ENCODE measurements at places on chromosomes 2 and 18.
A peak's percentile ranks its signal among the peaks of the same experiment; 100 is the strongest.

DNA sequence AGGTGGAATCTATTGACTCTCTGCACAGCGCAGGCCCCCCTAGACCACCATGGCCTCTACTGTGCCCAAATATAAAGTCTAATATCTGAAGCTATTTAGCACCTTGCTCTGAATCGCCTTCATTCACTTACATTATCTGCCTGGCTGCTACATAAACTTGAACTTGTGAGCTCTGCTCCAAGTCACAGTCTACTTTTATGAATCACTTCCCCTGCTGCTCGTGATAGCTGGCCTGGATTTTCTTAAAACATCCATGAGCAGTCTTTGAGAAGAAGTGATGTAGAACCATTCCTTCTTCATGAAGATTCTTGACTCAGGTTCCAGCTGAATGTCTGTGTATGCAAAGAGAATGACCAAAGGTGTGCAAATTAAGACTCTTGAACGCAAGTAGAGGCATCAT is 359.5 kb downstream of the RND3 start:
- no peak for ATAC-seq

DNA sequence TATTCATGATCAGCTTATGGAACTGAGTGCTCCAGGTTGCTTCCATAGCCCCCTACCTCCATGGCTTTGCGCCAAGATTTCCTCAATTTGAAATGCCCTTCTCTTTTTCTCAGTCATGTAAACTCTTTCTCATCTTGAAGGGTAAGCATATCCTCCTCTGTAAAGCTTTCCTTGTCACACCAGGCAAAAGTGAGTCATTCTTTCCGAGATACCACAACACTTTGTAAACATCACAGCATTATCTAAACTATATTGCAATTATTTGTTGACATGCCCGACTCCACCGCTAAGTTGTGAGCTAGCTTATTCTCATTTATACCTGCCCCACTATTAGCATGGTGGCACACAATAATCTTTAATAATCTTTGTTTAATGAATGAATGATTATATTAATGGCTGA is 419.5 kb upstream of the CHST9 start:
- no peak for ATAC-seq

DNA sequence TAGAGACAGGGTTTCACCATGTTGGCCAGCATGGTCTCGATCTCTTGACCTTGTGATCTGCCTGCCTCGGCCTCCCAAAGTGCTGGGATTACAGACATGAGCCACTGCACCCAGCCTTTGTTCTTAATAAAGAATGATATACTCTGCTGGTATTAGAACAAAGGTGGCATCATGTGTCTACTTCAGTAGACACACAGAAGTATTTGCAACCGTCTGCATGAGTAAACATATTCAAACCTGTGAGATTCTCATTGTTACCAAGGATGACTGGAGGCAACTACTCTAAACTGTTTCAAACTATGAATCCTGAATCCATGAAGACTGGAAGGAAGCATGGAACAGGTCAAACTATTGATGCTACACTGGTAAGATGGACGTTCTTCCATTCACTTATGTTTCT is 32.1 kb downstream of the MBD2 start:
- no peak for ATAC-seq

DNA sequence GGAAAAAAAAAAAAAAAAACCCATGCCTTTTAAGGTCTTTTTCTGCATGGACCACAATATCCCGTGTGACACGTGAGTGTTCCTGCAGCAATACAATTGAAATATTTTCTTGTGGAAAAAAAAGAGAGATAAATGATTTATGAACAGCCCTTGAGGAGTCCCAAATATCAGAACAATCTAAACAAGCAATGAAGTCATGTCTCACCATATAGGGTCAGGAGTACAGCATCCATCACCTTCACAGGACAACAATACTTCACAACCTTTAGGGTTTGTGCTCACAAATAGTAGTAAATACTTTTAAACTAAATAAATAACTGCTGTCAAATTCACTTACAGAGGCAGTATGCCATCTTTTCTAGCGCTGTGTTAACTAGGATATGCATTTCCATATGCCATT is 87.9 kb downstream of the ZEB2 start:
- no peak for ATAC-seq

DNA sequence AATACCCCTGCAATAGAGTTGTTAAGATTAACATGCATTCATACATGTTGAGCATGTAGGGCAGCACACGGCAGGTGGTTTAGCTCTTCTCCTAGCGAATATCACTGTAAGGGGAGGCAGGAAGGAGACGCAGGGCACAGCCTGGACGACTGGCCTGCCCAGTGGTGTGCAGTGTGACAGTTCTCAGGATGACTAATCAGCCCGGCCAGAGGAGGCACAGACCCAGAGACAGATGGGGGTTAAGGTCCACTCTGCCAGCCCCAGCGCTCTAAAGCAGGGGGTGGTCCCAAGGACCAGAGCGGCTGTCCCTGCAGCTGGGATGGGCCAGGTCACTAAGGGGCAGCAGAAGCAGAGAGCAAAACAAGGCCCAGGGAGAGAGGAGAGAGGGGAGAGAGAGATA is 63.7 kb downstream of the RNF152 start:
- ATAC-seq: no peak

- ATAC-seq: peak; percentile 25
Measured at GRCh38 chr2:105329197-105329554, 359 bp downstream of the TGFBRAP1 start.

GRCh38 chr2:64137996-64138395 is 6.2 kb downstream of the PELI1 start:
- ATAC-seq: no peak

GRCh38 chr18:3466872-3467271 is 16.9 kb downstream of the TGIF1 start:
- peak; percentile 45 for ATAC-seq

DNA sequence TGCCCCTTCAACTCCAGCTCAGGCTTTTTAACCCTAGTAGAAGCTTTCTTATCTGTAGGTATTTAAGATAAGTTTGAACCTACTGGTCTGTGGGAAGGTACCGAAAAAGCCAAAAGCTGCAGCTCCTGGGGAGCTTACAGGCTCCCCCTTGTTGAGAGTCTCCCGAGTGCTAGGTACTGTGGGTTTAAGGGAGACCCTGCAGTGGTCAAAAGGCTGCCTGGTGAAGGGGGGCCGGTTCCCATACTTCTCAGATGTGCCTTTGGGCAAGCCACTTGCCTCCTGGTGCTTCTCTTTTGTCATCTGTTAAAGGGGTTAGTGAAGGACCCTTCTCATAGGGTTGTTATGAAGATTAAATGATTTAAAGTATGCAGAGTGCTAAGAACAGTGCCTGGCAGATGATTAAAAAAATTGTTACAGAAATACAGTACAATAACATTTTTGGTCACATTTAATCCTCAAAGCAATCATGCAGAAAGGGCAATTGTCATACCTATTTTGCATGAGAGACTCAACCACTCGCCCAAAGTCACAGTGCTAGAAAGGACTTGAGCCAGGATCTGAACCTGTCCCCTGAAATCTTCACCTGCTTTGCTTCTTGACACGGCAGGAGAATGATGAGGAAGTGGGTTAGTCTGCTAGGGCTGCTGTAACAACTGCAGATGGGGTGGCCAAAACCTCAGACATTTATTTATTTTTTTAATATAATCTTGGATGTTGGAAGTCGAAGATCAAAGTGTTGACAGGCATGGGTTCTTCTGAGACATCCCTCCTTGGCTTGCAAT is 62.5 kb downstream of the NEDD4L start:
- ATAC-seq: no peak

DNA sequence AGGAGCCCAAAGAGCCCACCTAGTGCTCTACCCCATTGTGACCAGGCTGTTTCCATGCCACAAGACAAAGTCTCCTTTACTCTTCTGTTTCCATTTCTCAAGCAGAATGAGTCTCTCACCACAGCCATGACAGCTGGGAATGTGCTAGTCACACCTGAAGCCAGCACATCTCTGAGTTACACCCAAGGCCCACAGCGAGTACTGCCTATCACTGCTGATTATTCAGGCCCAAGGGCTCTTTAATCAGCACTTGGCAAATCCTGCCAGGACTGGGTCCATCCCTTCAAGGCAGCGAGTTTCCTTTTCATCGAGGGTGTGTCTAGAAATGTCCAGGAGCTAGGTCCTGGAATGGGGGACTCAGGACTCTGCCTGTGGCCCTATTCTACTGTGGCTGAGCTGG is 14.6 kb upstream of the PPP1R1C start:
- no peak for ATAC-seq

GRCh38 chr2:11678306-11678960 is 8.4 kb upstream of the NTSR2 start:
- ATAC-seq: no peak

- ATAC-seq: no peak
Measured at GRCh38 chr2:217293607-217294006, 433.7 kb upstream of the TNP1 start.

GRCh38 chr2:174442546-174443510 is 44.0 kb downstream of the GPR155 start:
- no peak for ATAC-seq

DNA sequence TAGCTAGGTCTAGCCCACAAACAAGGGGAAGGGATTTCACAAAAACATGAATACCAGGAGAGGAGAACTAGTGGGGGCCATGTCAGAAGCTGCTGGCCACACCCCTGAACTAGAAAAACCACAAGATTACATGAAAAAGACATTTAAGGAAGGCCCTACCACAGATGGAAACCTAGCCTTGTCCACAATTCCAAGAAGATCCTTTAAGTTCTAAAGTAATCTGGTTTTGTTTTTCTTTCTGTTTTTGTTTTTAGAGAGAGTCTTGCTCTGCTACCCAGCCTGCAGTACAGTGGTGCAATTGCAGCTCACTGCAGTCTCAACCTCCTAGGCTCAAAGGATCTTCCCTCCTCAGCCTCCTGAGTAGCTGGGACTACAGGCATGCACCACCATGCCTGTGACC is 34.2 kb upstream of the CAB39 start:
- no peak for ATAC-seq

DNA sequence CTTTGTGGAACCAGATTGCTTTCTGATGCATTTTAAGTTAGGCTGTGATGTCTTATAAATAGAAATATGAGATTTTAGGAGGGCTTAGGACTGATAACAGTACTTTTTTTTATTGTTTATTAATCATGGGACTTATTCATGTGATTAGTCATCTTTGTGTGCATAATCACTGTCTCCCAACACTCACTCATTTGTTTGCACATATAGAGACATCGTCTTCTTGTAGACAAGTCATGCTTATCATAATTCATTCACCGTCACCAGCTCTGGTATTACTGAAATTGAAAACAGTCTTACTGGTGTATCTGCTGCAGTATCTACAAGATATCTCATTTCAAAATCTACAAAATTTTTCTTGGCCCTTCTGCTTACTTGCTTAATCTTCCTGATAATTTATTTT is 45.8 kb downstream of the WDR7 start:
- peak; percentile 85 for ATAC-seq

- ATAC-seq: no peak
Measured at GRCh38 chr2:175884697-175885393, 117.2 kb downstream of the LNPK start.

DNA sequence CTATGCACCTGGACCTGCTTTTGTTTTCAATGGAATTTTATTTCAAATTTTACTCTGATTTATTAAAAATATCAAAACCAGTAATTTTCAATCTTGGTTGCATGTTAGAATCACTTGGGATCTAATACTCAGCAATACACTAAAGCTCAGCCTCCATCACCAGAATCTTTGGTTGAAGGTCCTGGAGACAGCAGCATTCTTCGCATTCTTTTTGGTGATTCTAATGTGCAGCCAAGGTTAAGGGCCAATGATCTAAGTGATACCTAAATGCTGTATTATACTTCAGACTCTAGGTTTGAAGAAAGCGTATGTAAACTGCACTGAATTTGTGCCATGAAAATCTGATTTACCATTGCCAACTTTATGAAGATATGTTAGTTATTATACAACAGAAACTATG is 493.1 kb downstream of the XIRP2 start:
- no peak for ATAC-seq

- ATAC-seq: no peak
Measured at GRCh38 chr2:59752512-59752911, 800.9 kb downstream of the BCL11A start.

DNA sequence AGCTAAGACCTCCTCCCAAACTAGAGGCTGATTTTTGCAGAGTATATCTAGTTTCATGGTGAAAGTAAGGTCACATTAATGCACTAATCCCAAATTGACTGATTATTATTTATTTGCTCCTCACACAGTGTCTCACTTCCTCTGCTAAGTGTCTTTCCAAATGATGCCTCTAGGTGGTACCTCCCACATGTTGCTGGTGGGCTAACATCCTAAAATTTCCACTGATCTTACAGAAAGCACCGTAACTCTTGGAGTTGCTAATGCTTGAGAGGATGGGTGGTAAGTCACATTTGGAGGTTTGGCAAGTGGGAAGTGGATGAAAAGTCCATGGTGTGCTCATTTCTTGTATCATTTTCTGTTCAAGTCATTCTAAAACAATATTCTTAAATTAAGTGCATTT is 428.7 kb upstream of the GYPC start:
- ATAC-seq: no peak

GRCh38 chr2:47869859-47870595 is 36.3 kb downstream of the FBXO11 start:
- no peak for ATAC-seq

DNA sequence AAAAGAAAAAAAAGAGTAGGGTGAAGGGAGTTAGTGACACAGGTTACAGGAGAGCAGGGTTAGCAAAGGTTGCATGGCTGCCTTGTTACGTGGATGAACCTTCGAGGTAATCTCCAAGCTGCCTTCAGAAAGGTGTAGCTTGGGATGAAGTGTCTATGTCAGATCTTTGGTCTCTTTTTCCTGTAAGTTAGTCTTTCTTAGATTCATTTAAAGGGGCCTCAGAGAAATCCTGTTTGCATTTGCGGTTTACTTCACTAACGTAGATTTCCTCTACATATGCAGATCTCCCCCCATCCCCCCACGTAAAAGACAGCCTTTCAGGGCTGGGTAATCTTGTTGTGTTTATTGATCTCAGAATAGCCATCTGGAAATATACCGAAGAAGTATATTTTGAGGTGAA is 83.7 kb downstream of the MTA3 start:
- ATAC-seq: no peak

DNA sequence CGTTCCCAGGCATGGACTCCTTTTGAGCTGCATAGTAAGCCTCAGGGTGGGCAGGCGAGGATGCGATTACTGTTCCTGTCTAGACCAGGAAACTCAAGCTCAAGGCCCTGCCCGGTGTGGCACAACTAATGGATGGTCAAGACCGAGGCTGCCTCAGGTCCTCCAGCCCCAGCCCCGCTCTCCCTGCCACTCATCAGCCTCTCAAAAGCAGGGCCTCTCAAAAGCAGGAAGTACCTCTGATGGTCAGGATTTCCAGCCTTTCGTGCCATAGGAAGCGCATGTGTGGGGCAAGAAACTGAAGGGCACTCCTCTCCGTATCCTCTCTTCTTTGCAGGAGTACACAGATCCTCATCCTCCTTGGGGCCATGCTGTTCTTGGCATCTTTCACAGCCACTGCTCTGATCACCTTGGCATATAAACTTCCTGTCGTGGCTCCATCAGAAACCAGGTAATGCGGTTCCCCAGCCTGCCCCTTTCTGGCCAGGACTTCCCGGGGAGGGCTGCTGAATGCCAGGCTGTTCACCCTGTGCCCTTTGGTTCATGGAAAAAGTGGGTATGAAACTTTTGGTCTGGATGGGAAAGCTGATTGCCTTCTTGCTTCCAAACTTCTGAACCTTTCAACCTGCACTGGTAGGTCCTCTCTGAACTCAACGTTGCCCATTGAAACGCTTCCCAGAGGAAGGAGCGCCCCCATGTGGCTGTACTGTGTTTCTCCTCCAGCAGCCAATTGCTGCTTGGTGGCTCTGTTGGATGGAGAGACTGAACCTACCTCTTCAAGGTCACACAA is 82.8 kb upstream of the SEC11C start:
- no peak for ATAC-seq

Data from activated CD4-positive, CD25-positive, alpha-beta regulatory T cell treated with anti-CD3 and anti-CD28 coated beads, Interleukin-2, amount 50 U/mL, for 24 hours (primary cell).